NCI-H2081 treated with DMSO at 0.1 percent for 48 hours (cell line): ENCODE measurements at places on chromosomes 3 and 15.
A peak's percentile ranks its signal among the peaks of the same experiment; 100 is the strongest.

DNA sequence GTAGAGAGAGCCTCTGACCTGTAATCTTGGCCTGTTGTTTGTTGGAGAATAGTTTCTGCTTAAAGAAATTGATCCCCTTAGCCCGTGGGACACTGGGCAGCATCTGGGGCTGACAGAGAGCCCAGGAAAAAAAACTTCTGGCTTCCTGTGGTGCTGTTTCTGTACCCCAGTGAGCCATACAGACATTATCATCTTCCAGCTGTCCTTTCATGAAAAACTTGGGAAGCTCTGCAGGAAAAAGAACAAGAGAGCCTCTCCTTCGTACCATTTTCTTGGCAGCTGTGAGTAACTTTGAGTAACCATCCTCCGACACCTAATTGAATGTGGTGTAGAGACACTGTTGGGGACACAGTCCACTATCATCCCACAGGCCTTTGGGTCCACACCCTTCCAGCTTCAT, 333.0 kb downstream of the SHQ1 start:
- DNase-seq: no peak

DNA sequence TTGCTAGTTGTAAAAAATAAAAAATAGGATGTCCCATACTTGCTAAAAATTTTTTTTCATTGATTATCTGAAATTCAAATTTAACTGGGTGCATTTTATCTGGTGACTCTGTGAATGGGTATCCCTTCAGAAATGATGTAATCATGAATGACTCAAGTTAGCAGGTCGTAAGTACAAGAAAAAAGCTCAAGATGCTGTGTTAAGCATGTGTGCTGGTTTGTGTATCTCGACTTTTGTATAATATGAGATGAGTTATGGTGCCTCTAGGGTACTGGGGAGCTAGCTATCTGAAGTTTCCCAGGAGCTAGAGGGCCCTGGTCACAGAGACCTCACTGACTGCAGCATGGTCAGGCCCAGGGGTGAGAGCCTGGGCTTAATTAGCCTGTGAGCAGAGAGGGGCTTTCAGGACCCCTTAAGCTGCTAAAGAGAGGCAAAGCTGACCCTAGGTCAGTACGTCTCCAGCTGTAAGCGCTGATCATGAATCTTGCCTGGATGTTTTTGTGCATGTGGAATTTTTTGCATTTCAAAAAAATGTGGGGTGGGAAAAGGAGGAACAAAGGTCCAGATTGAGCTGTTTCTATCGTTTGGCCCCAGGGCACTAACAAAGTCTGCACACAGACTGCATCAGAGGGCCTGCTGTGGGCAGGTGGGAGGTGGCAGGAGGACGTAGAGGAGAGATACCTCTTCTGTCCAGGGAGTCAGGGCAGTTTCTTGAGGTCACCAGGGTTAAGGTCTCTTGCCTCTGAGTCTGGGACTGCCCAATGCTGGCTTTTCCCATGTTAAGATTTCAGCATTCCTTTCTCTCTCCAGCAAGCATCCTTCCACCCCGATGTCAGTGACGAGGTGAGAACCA, 233.2 kb upstream of the TPM1 start:
- no peak for DNase-seq

GRCh38 chr3:79597709-79598108, 170.1 kb downstream of the ROBO1 start:
- DNase-seq: no peak

DNA sequence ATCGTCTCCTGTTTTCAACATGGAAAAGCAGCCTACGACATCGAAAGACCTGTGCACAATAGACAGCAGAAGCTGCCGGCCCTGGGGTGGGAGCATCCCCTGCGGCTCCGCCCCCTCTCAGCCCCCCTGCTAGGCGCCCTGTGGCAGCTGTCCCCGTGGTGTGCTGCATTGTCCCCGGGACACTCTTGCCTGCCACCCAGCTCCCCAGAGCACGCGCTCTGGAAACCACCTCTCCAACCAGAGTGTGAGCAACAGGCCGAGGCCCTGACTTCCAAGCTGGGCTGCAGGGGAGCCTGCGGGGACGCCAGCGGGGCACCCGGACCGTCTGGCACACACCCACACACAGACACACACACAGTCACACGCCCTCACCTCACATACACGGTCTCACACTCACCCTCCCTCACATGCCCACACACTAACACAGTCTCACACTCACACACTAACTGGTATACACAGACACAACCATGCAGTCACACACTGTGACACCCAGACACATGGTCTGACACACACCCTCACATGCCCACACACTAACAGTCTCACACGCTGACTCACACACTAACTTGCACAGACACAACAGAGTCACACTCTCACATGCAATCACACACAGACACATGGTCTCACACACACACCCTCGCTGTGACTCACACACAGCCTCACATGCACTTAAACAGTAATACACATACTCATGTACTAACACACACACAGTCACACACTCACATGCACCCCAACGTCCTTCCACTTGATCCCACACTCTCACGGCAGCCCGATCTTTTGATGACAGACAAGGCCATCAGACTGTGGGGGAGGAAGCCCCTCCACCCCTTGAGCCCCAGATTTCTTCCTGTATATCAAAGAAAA, 94.7 kb downstream of the OCA2 start:
- DNase-seq: no peak

DNA sequence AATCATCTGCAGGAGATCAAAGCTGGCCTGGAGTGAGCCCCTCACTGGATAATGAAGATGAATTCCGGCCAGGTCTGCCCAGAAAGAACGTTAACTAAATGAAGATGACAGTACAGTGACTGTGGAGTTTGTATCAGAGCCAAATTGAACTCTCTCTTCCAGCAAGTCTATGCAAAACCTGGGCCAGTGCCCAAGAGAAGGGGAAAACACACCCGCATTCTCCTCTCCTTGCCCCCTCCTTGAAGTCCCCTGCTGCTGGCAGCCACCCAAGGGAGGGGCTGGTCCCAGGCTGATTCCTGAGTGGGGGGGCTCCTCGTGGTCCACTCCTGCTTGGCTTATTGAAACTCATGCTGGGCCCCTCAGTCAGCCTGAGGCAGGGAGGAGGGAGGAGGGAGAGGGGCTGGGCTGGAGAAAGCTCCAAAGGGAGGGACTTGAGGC, 155.7 kb downstream of the RAB11A start:
- no peak for DNase-seq

GRCh38 chr3:14235912-14236295, 57.3 kb downstream of the LSM3 start:
- DNase-seq: no peak

DNA sequence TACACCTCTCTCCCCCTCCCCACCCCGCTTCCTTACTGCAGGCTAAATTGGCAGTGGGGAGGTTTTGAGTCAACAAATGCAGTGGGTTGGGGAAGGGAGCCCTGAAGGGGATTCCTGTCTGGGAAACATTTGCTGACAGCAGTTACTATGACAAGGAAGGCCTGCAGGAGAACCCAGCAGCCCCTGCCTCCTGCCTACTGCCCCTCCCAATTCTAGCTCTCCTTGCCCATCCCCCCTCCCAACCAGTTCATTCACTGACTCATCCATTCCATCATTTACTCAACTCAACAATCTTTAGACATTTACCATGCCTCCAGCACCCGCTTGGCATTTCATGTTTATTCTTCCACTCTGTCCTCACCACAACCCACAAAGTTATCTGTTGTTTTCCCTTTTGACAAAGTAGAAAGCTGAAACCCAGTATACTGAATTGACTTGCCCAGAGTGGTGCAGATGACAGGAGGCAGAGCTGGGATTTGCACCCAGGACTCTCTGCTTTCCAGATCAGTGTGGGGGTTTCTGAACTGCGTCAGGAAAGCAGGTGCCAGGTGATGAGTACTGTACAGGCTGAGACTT, 75.0 kb downstream of the MAGEF1 start:
- no peak for DNase-seq

DNA sequence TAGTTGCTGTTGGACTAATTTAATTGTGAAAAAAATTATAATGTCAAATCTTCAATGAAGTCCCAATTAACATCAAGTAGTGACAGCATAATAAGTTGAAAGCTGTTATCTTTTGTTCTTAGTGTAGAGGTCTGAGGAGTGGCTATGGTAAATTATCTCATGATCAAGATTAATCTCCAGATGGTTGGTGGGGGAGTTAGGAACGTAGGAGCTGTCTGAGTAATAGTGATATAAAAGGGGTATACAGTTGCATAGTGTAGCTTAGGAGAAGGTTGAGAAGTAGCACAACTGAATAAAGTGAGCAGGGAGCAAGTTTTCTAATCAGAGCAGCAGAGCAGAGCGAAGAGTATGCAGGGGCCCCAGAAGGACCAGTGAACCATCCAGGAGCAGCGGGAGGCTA, 19.5 kb downstream of the TMOD2 start:
- no peak for DNase-seq

GRCh38 chr3:19934098-19934566, at the start of gene EFHB:
TSS of gene EFHB (minus strand) at chr3:19934217. CDS start at chr3:19934018, 199 bp downstream.
- no peak for DNase-seq

GRCh38 chr3:38133209-38133556, 3.7 kb downstream of the ACAA1 start:
- DNase-seq: no peak

GRCh38 chr15:79397269-79397910, 34.7 kb upstream of the MINAR1 start:
- DNase-seq: no peak

GRCh38 chr3:42501321-42501680, 1.1 kb upstream of the VIPR1 start:
- no peak for DNase-seq

DNA sequence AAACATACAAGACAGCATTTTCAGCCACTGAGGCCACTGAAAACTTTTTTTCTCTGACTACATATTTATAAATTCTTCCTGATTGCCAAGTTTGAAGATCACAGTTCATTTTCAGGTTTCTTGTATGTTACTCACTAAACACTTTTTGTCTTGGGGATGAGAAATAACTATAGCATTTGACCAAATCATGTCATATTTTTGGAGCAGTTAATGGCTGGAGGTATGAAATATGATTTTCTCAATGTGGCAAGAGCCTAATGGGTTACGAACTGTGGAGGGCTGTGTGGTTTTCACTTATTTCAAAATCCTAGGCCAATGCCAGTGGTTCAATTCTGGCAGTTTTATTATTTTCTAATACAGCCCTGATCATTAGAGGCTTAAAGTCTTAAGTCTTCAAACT, 64.4 kb downstream of the USP13 start:
- no peak for DNase-seq

DNA sequence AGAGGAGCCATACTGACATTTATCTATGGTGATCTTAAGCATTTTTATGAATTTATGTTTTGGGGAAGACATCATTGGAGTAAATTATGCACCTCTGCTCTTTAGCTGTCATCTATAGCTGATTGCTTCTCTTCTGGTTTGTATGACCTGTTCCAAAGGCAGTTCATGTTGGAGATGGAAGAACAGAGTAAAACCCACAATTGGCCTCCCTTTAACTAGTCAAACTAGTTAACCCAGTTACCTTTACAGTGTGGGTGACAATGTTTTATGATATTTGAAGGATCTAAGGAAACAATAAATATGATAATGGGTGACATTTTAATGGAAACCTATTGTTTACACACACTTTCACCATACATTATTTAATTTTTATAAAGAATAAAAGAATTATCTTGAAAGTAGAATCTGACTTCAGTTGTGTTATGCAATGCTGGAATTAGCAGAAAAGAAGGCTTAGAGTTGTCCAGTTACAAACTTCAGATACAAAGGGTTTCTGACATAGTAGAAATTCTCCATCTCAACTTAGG, 263.5 kb downstream of the NFKBIZ start:
- no peak for DNase-seq

DNA sequence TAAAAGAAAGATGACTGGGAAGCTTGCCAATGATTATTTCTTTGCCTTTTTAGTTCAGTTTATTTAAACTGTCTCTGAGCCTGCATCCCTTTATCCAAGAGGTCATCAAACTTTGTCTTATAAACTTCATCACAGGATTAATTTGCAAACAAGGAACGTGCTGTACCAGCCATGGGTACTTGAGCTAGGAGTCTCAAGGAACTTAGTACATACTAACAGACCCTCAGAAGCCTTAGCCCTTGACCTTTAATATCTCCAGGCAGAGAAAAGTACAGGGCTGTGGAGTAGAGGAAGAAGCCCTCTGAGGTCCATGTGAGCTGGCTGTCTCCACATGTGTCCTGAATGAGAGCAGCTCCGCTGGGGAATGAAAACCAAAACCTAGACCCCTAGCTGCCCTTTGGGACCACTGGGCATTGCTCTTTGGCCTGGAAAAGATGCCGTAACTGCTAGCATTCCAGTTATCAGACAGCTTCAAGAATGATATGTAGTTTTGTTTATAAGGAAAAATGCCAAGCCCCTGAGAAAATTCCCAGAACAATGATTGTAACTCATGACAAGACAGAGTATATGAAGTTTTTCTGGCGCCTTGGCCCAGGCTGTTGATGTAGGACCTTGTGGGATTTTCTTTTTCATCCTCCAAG, 92.1 kb downstream of the ASB7 start:
- DNase-seq: no peak

- no peak for DNase-seq
Measured at GRCh38 chr3:179045719-179046402, 25.7 kb downstream of the ZMAT3 start.

- no peak for DNase-seq
Measured at GRCh38 chr15:59847968-59848367, 156.1 kb upstream of the FOXB1 start.

DNA sequence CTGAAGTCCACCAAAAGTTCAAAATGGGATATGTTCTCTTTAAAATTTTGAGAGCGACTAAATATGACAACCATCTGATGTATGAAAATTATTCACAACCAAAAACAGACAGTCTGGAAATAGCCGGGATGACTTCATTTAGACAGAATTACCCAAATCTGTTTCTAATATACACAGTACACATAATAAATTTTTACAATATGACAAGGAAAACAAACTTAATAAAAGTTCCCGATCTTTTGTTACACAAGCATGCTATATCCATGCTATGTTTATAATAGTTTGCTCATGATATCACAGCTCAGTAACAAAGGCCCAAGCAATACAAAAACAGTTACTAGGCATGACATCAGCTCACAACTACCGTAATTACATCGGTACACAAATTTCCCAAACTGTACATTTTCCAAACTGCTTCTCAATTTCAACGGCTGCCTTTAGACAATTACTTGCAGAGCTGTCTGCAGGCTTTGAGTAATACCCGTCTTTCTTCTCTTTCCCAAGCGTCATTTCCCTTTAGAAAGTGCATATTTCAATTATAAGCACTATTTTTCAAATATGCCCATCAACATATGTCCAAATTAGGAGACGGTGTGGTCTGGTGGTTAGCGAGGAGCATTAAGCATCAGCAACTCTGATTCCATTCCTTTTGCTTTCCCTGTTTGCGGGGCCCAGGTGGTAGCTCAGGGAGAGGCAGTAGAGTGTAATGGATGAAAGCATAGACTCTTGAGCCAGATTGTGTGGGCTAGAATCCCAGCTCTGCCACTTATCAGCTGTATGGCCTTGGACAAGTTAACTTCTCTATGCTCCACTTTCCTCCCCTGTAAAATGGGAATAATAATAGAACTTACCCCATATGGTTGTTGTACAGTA, 481.2 kb downstream of the FOXP1 start:
- DNase-seq: peak; percentile 61
